ENCODE measurements at places on chromosomes 7 and 10.

DNA sequence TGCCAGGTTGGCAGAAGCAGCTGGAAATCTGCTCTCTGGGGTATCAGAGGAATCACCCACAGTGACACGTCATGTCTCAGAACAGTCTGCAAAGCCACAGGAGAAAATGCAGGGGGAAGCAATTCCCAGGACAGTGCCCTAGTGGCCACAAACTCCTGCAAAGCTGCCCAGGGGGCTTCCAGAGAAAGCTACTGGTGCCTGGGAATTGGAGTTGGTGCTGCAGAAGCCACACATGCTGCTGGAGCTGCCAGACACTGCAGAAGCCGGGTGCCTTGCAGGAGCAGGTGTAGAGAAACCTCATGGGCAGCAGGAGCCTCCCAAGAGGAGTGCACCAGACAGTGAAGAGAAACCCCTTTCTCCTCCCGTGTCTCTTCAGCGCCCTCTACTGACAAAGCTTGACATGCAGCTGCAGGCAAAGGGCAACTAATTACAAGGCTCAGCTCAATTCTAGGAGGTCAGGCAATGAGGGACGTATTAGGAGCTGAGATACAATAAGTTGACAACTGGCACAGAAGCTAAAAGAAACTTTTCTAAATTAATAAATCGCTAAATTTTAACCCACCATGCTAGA is 30.2 kb upstream of the NUB1 start:
- no peak for DNase-seq

- no peak for DNase-seq
Measured at GRCh38 chr10:100962351-100963080, 6.8 kb upstream of the SEMA4G start.

DNA sequence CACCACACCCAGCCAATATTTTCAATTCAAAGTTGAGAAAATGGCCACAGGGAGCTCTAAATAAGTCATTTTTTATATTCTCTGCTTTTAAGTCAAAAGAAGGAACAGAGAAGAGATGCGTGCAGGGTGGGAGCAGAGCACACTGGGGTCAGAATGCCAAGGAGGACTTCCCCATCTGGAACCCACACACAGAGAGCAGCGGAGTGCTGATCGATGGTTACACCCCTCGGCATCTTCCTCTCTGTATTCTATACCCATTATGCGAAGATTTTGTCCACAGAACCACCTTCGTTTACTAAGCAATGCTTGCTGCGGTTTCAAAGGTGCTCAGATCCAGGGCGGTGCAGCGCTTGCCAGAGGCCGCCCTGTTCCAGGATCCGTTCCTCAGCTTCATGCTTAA is 91.3 kb upstream of the RHEB start:
- no peak for DNase-seq

- DNase-seq = peak; percentile 82
Measured at GRCh38 chr10:127556916-127557315, 7.8 kb downstream of the NPS start.

GRCh38 chr10:86344281-86344680 is 22.3 kb downstream of the GRID1 start:
- no peak for DNase-seq

- DNase-seq = no peak
Measured at GRCh38 chr10:107477266-107477665, 312.8 kb upstream of the SORCS1 start.

DNA sequence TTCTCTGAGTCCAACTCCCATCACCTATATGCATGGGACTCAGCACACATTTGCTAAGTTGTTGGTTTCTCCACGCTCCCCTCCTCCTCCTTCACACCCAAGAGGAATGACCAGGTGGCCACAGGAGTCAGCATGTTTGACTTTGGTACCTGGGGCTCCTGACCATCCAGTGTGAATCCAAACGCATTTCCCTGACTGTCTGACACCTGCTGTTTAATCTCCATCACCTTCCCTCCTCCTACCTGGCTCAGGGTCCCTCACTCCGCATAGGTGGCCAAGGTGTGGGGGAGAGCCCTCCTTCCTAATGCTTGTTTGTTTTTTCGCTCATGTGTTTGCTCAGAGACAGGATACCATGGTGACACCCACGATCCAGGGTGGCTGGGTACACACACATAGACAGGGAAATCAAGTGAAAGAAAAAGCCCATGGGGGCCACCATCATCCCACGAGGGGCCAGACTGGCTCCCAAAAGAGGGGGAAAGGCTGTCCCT is 194.9 kb downstream of the KCNMA1 start:
- DNase-seq = no peak

DNA sequence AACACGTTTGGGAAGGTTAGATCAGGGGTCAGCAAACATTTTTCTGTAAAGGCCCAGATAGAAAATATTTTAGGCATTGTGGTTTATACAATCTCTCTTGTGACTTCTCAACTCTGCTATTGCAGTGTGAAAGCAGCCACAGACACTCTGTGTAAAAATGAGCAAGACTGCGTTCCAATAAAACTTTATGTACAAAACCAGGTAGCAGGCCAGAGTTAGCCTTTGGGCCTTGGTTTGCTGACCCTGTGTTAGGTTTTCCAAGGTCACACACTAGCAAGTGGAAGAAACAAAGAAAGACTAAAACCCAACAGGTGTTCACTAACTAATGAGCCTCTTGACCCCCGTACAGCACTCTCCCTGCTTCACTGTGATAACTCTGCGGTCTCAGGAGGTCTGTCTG is 14.9 kb upstream of the PAXIP1 start:
- no peak for DNase-seq

DNA sequence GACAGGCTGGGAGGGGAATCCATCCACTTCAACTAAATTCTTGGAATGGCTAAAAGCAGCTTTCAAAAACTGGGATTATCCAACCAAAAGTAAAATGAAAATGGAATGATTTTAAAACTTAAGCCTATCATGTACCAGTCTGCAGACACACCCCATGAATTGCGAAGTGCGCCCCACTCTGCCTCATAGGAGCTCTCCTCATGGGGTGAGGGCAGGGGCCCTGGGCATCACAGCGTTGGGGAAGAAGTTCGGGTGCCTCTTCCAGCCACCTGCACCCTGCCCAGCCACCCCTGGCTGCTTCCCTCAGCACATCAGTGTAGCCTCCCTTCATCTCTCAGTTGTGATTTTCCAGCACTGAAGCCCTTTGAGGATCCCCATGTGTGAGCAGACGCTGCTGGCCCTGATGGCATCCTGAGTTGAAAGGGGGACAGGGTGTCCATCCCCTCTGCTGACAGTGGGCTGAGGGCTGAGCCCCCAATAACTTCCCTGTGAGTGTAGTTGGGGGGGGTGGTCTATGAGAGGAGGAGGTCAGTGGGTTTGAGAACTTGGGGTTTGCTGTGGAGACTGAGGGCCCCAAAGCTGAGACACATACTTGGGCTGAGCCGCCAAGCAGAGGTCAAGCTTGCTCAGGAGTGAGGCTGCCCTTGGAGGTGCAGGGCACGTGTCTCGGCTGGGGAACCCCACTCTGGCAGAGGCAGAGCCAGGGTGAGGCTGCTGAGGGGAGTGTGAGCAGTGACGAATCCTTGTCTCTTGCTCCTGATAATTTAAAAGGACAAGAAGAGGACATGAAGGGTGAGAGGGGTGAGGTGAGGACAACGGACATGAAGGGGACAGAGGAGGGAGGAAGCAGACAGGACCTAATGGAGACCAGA is 542.1 kb downstream of the TCERG1L start:
- no peak for DNase-seq

DNA sequence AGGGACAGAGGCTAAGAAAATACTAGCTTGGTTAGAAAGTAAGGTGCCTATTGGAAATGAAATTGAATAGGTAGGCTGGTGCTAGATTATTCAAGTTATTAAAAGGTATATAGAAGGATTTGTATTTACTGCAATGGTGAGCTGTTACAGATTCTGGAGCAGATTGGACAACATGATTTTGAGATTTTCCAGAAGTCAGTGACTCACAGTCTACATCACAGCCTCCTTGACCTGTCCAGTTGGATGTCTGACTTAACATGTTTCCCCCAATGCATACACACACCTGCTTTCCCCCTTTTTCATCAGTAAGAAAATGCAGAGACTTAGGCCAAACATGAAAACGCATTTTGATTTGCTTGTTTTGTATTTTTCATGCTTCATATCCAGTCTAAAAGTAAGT is 33.4 kb downstream of the STARD3NL start:
- DNase-seq = no peak

DNA sequence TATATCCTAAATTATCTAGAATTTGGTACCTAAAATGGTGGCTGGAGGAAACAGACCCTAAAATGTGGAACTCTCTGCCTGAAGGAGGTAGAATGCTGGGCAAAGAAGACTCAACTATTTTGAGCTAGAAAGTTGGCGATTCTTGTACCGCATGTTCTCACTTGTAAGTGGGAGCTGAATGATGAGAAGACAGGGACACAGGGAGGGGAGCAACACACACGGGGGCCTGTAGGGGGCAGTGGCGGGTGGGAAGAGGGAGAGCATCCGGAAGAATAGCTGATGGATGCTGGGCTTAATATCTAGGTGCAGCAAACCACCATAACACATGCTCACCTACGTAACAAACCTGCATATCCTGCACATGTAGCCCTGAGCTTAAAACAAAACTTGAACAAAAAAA is 250.6 kb downstream of the CALN1 start:
- DNase-seq = no peak

- peak; percentile 59 for DNase-seq
Measured at GRCh38 chr10:28393956-28394568, 91.2 kb upstream of the MPP7 start.

DNA sequence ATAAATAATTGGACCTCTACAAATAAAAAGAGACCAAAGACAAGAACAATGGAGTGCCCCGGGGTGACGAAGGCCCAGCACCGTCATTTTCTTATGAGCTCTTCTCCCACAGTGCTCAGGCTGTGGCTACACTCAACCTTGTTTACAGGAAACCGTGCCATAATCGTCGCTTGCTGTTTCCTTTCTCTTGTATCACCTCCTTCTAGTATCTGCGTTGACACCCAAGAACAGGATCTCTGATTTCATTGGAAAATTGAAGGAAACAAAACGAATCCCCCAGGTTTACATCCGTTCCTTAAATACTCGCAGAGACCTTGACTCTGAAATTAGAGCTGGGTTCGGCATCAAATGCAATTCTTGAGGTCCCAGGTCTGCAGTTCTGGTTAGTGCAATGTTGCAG is 1.7 kb upstream of the IGFBP3 start:
- DNase-seq = no peak

- DNase-seq = no peak
Measured at GRCh38 chr7:2974093-2974819, 69.4 kb downstream of the CARD11 start.

- DNase-seq = no peak
Measured at GRCh38 chr10:1660386-1660785, 76.9 kb downstream of the ADARB2 start.

DNA sequence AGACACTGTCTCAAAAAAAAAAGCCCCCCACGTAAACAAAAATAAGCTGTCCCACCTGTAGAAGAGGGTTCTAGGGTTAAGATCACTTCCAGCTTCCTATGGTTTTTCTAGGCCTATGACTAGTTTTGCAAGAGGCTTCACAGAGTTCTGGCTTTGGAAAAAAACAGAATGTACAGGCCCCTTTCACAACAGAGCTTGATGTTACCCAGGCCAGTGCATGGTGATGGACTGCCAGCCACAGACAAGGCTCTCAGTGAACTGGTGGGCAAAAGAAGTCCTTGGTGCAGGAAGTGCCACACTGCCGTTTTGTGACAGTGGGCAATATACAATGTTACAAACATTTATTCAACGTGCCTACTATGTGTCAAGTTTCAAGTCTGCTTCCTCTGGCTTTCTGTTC is 18.3 kb upstream of the EFCAB10 start:
- no peak for DNase-seq

- no peak for DNase-seq
Measured at GRCh38 chr7:31129067-31129466, 77.0 kb downstream of the ADCYAP1R1 start.

DNA sequence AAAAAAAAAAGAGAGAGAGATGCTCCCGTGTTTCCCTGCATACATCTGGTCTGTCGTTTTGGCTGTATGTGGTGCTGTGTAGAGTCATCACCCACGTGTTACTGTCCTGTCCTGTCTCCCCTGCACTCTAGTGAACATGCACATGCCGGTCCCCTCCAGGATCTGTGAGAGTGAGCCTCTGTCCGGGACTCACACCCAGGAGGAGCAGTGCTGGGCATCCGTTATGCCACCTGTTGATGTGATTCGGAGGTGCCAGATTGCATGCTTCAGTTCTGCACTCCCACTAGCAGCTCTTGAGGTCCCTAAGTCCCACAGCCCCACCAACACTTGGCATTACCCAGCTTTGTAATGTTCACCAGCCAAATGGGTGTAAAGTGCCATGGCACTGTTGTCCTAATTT is 16.4 kb downstream of the GHRHR start:
- no peak for DNase-seq

DNA sequence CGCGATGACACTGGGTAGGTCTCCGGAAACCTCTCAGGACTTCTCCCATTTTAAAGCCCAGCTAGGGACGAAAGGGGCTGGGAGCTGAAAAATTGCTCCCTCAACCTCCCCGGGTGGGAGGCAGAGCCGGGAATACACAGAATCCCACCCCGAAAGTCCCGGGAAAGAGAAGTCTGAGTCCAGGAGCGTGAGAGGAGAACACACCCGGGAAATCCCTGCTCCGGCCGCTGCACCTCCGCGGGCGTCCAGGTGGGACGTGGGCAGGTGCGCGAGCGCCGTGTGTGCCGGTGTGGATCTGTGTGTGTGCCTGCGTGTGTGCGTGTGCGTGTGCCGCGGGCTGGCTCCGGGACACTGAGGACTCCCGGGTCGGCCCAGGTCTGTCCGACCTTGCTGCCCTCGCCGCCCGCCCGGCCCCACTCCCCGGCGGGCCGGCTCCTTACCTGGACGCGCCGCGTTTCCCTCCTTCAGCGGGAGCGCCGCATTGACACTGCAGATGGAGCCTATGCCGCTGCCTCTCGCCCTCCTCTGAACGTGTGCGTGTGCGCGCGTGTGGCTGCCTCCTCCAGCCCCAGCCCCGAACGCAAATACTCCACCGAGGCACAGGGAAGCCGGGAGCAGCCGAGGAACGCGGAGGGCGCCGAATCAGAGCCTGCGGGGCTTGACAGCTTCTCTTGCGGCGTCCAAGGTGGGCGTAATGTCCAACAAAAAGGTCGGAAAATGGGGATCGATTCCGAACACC is at the start of gene PLXNA4:
Gene PLXNA4, minus strand, starts transcription at position 489 of the 739 bp plus-strand sequence. CDS start 67,777 bp downstream, outside the sequence.
- no peak for DNase-seq
